ENCODE measurements at places on chromosomes 2 and 18.

- DNase-seq, result no peak
These were observed 155.3 kb downstream of the GFPT1 start for GRCh38 chr2:69231612-69232277.

- DNase-seq, result no peak
These were observed 153.2 kb downstream of the WDR7 start for GRCh38 chr18:56804395-56804794.

- DNase-seq, result no peak
These were observed 64.7 kb downstream of the TEX51 start for GRCh38 chr2:126963390-126963789.

GRCh38 chr2:209696836-209697711 lies 74.6 kb upstream of the UNC80 start:
- DNase-seq, result no peak

DNA sequence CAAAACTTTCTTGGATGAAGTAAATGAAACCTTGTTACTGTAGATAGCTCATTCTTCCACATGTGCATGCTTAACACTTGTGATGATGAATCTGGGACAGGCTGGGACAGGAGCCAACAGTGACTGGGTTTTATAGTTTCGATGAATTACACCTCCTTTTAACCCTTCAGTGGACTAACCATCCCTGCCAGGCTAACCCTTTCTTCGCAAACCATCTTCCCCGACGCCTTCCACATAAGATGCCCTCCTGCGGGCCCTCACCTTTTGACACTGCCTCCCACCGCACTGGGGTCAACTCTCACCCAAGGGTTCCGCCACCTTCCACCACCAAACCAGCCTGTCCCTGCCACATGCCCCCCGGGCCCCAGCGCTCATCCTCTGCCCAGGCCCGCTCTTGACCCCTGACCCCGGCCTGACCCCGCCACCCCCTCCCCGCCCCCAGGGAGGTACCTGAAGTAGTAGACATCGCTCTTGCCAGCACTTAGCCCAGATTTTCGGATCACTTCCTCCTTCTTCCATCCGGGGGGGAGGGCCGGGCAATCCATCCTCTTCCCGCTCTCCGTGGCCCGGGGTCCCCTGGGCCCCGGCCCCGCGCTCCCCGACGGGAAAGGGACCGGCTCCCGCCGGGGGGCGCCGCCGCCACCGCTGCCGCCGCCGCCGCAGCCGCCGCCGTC lies 764 bp downstream of the MBD2 start:
- no peak for DNase-seq

GRCh38 chr18:48153613-48154481 lies 223.4 kb upstream of the SMAD2 start:
- DNase-seq, result no peak

- DNase-seq, result no peak
These were observed 3.0 kb downstream of the MSH6 start for GRCh38 chr2:47785986-47786385.

DNA sequence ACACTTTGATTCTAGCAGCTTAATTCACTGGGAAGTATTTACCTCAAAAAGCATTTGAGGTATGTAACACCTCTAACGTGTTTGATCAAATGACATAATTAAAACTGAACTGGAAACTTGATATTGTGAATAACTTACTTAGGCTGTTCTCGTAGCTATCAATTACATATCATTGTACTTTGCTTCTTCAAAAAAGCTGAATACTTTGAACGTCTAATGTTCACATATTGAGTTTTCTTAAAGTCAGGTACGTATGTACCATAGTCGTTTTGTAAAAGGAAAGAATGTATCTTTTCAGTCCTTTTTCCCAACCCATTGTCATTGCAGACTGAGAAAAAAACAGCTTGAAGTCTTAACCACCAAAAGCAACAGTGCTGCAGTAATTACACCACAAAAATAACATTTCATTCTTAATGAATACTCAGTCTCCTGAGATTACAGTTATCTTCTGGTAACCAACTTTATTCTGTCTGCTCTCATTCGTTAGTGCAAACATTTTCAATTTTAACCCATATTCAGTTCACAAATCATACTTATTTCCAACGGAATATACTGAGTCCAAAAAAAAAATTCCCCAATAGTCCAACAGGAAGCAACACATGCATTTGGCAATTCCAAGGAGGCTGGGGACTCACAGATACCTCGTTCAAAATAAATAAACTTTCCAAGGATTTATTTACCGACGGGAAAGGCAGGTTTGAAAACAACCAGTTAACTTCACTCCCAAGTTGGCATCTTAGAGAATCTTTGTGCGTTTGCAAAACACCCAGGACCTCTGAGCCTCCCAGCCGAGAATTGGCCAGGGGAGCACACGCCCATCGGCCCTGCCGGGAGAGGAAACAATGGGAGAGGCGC lies 1.1 kb downstream of the CHN1 start:
- DNase-seq, result no peak

DNA sequence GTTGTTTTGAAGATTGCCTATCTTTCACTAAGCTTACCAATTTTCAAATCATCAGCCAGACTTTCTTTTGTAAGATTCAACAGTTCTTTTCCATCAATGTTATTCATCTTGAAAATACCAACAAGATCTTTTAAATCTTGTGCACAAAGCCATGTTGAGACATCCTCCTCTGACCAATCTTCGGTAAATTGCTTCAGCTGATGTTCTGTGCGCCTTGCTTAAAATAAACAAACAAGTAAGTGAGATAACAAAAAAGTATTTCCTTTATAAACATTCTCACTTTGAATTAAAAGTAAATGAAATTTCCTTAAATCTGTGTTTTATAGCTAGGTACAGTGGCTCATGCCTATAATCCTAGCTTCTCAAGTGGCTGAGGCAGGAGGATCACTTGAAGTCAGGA lies 30.3 kb downstream of the WDSUB1 start:
- no peak for DNase-seq

GRCh38 chr2:113015655-113016054 lies 10.4 kb downstream of the IL36A start:
- no peak for DNase-seq

GRCh38 chr2:24820175-24820513 lies 26.9 kb downstream of the CENPO start:
- no peak for DNase-seq

DNA sequence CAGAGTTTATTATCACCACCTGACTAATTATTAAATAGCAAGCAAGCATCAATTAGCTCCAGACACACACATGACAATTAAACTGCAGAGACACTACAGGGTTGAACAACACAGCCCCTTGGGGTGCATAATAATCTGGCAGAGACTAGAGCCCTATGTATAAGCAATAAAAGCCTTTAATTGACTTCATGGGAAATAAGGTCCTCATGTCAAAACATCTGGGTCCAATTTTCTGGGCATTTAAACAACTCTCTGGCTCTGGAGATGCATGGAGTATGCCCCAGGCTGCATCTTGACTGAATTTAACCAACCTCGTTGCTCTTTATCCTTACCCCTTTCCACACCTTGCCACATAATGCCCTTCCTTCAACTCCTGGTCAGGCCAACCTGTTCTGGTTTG lies 270.7 kb upstream of the THUMPD2 start:
- DNase-seq, result no peak

DNA sequence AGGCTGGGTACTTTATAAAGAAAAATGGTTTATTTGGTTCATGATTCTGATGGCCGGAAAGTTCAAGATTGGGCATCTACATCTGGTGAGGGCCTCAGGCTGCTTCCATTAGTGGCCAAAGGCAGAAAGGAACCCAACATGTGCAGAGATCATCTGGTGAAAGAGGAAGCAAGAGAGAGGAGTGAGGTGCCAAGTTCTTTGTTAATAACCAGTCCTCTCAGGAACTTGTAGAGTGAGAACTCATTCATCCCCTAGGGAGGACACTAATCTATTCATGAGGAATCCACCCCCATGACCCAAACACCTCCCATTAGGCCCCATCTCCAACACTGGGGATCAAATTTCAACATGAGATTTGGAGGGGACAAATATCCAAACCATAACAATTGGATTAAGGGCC lies 17.8 kb upstream of the SERPINE2 start:
- DNase-seq, result no peak

DNA sequence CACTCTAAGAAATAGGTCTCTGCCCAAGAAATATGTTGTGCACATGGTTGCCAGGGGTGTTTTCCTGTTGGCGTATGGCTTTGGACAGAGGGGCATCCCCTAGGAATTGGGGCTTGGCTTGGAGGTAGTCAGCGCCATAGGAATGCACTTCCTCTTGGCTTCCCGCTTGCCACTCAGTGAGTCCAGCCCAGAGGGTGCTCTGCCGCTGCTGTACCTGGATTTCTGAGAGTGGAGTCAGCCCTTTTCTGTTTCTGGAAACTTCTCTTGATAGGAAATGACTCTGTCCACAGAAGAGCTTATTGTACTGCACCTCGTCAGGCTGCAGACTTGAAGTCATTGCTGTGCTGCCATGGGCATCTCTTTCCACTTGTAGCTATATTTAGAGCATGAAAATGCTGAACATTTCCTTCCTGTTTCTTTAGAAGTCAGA lies 116.7 kb upstream of the MGAT5 start:
- no peak for DNase-seq

DNA sequence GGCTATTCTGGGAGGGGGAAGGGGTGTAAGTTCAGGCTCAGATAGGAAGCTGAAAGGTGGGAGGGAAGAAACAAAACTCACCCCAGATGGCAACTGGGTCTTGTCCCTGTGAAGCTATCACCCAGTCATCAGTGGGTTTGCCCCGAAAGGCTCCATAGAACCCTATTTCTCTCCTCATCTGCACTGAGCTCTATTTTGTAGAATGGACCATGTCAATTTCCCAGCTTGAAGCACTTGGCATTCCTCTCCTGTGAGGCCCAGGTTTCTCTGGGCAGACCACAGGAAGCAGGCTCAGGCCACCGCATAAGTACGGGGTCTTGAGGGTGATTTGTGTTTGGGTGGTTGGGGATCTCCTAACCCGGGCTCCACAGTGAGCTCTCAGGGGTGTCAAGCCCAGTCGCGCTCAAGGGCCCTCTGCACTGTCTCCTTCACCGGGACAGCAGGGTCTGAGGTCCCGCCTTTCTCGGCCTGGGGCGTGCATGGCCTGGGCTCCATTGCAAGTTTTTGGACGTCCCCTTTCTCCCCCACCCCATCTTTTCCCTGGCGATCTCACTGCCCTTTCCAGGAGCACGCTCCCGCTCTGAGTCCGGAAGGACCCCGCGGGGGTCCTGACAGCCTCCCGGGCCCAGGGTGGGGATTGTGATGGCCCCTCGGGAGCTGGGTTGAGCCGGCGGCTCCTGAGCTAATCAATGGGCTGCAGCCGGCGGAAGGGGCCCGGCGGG lies 27.3 kb upstream of the NOTO start:
- DNase-seq, result no peak

DNA sequence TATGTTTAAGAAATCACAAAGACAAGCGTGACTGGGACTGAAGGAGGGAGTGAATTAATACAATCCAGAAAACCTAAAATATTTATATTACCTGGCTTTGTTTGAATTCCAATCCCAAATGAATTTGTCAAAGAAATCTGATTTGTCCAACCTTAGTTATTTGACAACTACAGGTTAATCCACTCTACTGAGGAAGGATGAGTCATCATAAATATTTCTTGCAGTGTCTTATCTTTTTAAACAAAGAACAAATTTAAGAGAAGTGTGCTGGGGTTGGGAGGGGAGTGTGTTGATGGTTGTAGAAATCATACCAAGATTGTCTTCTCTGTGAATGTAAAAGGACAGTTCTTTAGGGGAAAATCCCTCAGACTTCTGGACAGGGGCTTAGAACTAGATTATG lies 1106.3 kb upstream of the SLC39A10 start:
- no peak for DNase-seq

DNA sequence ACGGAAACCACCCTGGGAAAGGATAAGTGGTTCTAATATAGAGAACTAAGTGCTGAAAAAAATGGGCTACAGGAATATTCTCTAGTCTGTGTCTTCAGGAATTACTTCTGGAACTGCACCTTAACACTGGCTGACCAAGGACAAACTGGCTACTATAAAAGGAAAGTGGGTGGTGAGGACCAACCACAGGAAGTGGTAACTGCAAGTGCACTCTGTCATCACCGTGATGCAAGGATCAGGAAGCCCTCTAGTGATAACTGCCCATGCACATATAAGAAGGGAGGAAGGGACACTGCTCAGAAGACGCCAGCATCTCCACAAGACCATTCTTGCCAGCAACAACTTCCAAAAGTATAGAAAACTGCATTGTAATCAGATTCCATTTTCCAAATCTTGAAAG lies 424.4 kb upstream of the RGPD4 start:
- DNase-seq, result no peak

- DNase-seq, result no peak
These were observed 628 bp upstream of the CAPG start for GRCh38 chr2:85410584-85411404.

GRCh38 chr2:12196495-12196894 lies 450.1 kb downstream of the LPIN1 start:
- DNase-seq, result no peak

GRCh38 chr18:76432274-76432755 lies 62.7 kb downstream of the ZNF516 start:
- peak; percentile 36 for DNase-seq

GRCh38 chr2:181457741-181458425 lies 697 bp downstream of the ITGA4 start:
- DNase-seq, result no peak

DNA sequence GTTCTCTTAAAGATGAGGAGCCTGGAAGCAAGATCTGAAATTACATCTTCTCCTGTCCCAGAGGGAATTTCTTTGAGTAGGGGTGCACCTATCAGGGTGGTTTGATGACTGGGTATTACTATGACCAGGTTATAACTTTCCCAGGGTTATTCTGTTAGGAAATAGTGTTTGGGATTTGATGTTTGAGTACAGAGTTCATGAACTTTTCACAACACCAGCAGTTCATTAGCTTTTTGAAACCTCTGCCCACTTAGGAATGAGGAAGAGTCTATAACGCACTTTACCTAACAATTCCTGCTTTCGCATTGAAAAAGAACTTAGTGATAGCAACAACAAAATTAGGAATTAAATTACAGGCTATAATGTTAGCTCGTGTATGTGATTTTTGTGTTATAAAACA lies 58.6 kb downstream of the ALMS1 start:
- DNase-seq, result no peak

GRCh38 chr18:56934131-56934530 lies 212.8 kb upstream of the BOD1L2 start:
- no peak for DNase-seq

DNA sequence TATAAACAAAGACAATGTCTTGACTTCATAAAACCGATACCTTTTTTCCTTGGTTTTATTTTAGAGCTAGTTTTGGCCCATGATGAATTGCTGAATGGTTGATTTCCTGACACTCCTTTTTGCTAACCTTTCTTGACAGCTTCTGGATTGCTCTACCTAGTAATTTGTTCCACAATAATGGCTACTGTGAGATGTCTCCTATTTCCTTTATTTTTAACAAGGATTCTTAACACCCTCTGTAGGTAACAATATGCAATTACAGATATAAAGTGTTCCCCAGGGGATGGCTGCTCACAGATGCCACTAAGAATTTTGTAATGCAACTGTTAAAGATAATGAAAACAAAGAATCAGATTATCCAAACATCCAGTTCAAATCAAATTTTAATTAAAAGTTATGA lies 100.8 kb upstream of the ATP5MC3 start:
- DNase-seq, result no peak

Measured in posterior cingulate gyrus (tissue), 11 donors.